Liver (tissue), 10 donors: ENCODE measurements at places on chromosomes 13 and 19. TPM values are rescaled to one million over a fixed set of nuclear protein-coding genes. Genes with fewer than 3 reads are reported as not detected.

The POSTN gene
- 1.5 TPM for polyA plus RNA-seq

- no peaks in the 10 kb centered on the region for H3K4me1 ChIP-seq
- H3K27ac ChIP-seq: no peak overlapping the region
- H3K4me3 ChIP-seq: no peak overlapping the region
- no peak for DNase-seq
- H3K36me3 ChIP-seq: no peaks in the 10 kb centered on the region
- no peaks in the 10 kb centered on the region for H3K27me3 ChIP-seq
These were observed 80.5 kb downstream of the SCEL start for GRCh38 chr13:77616027-77616426.

DNA sequence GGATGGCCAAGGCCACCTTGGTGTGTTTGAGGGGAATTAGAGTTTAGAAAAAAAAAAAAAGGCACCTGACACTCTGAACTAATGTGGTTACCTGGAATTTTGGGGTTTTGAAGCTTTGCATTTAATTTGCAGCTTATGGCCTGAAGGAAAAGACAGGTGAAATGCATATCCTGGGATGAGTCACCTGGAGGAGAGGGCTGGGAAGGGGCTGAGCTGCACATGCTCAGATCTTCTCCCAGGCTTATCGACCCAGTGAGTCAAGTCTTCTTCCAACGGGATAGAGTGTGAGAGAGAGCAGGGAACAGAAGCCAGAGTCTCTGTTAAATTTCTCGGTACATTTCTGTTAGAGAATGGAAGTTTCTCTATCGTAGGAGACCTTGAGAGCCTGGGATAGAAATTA, 29.7 kb upstream of the ALOX5AP start:
- no peak overlapping the region for H3K27ac ChIP-seq
- no peaks in the 10 kb centered on the region for H3K27me3 ChIP-seq
- no peak for DNase-seq
- H3K4me1 ChIP-seq: no peaks in the 10 kb centered on the region

- H3K4me1 ChIP-seq: peaks cover 14% of the 10 kb centered on the region
- DNase-seq: peak; percentile 78
- no peaks in the 10 kb centered on the region for H3K36me3 ChIP-seq
These were observed 1.6 kb downstream of the MYH14 start for GRCh38 chr19:50204811-50205675.
